ENCODE measurements at places on chromosomes 2 and 18. TPM values are rescaled to one million over a fixed set of nuclear protein-coding genes. Genes with fewer than 3 reads are reported as not detected.

DNA sequence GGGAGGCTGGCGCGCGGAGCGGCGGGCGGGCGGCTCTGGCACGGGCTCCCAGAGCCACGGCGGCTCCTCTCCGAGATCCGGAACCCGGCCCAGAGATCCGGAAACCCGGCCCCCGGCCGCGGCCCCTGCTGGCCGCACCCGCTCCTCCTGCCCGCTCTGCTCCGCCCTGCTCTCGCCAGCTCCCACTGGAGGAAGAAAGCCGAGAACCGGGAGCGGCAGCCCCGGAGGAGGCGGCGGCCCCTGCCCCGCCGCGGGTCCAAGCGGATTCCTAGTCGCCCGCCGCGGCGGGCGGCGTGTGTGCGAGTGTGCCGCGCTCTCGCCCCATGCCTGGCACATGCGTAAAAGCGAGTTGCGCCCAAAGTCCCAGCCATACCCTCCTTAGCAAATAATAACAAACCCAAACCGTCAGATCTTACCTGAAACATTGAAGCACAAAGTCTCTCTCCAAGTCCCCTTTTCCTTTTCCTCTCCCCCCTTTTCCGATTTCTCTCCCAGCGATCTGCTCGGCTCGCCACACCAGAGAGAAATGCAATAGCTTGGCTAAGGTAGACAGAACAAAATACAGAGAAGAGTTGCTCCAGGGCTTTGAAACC lies 108.7 kb upstream of the KCTD1 start:
- H3K27ac ChIP-seq: peak overlapping the region; percentile 86
- peak; percentile 91 for DNase-seq
- peak overlapping the region; percentile 57 for H3K4me3 ChIP-seq
- peaks cover 34% of the 10 kb centered on the region for H3K4me1 ChIP-seq
- H3K27me3 ChIP-seq: peaks cover 27% of the 10 kb centered on the region

- DNase-seq: peak; percentile 76
- H3K4me1 ChIP-seq: peaks cover 43% of the 10 kb centered on the region
- H3K27me3 ChIP-seq: no peaks in the 10 kb centered on the region
- H3K4me3 ChIP-seq: no peak overlapping the region
- peak overlapping the region; percentile 67 for H3K27ac ChIP-seq
These were observed 15.8 kb upstream of the SEMA4C start for GRCh38 chr2:96885432-96886347.

DNA sequence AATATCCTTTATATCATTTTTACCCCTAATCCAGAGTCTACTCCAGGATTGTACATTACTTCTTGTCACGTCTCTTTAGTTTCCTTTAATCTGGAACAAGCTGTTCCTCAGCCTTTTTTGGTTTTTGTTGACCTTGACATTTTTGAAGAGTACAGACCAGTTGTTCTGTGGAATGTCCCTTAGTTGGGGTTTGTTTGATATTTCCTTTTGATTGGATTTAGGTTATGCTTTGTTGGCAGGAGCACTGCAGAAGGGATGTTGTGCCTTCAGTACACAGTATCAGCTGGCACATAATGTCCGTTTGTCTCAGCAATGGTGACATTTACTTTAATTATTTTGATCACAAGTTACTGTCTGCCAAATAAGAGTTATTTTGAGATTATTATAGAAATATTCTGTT lies 160.6 kb downstream of the MEIS1 start:
- H3K27ac ChIP-seq: no peak overlapping the region
- no peak overlapping the region for H3K4me3 ChIP-seq
- H3K27me3 ChIP-seq: no peaks in the 10 kb centered on the region
- H3K4me1 ChIP-seq: no peaks in the 10 kb centered on the region

The ANKRD30B gene
- polyA plus RNA-seq: 0.06 TPM

The TEX44 gene
- polyA plus RNA-seq: not detected

The CD207 gene
- polyA plus RNA-seq: 0.05 TPM
